ENCODE measurements at places on chromosomes 7 and 10.

DNA sequence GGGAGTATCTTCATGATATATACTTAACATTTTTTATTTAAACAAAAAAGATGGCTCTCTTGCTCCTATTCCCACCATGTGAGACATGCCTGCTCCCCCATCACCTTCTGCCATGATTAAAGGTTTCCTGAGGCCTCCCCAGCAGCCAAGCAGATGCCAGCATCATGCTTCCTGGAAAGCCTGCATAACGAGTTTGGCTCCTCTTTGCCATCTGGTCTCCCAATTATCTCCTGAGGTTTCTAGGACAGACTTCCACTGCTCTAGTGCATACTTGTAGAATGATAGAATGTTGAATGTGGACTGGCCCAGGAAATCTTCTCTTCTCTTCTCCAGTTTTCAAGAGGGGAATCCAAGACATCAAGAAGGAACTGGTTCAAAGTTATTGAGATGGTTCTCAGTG is 45.9 kb upstream of the ELAPOR2 start:
- DNase-seq, result no peak

DNA sequence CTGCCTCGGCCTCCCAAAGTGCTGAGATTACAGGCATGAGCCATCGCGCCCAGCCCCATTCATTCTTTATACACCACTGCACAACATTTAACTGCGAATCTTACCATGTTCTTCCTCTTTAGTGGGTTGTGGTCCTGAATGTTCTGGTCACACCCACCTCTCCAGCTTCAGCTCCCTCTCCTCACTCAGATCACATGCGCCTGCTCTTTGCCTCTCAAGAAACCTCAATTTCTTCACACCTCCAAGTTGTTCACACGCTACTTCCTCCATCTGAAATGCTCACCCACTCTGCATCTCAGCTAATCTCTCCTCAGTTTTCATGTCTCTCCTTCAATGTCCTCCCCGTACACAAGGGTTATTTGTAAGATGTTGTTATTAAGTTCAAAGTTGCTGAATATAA is 2.4 kb upstream of the PRR15 start:
- no peak for DNase-seq

GRCh38 chr10:61486738-61487396 is 33.7 kb upstream of the TMEM26 start:
- no peak for DNase-seq

DNA sequence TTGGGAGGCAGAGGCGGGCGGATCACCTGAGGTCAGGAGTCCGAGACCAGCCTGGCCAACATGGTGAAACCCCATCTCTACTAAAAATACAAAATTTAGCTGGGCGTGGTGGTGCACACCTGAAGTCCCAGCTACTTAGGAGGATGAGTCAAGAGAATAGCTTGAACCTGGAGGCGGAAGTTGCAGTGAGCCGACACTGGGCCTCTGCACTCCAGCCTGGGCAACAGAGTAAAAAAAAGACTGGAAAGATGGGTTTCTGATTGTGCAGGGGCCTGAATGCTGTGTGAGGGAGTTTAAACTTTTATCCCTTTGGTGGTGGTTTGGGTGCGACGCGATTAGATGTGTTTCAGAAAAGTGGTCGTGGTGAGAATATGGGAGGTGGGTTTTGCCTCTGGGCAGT is 1.8 kb downstream of the CHST12 start:
- DNase-seq, result no peak

DNA sequence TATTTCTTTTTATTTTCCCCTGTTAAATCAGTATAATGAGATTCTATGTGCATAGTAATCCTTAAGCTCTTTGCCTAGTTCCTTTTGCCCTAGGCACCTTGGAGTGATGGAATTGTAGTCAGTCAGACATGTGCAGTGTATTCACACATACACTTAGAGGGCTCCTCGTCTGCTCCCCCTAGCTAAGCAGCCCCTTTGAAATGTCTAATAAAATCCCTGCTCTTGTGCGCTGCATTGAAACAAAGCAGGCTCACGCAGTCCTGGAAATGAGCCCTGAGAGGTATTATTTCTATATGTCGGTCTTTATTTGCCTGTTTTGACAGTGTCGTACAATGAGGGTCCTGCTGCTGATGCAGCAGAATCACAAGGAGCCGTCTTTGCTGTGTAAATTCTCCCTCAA is 258.7 kb downstream of the AUTS2 start:
- DNase-seq, result no peak

DNA sequence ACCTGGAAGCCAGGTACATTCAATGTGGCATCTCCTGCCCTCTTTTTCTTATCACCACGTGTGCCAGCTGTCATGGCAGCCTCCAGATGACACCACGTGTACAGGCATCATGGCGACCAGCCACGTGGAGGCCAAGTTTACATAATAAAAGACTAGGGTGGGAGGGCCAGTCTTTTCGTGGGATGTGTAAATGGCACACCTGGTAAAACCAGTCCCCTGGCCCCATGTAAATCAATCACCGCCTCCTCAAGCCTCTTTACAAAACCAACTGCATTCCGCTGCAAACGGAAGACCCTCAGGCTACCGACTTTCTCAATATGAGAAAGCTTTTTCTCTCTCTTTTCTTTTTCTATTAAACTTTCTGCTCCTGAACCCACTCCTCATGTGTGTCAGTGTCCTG is 65.1 kb upstream of the PHF14 start:
- no peak for DNase-seq

GRCh38 chr7:13879994-13880686 is 109.3 kb downstream of the ETV1 start:
- DNase-seq, result no peak

GRCh38 chr10:52197098-52197497 is 117.0 kb upstream of the DKK1 start:
- no peak for DNase-seq

GRCh38 chr10:48485711-48486110 is 119.2 kb downstream of the ARHGAP22 start:
- no peak for DNase-seq

DNA sequence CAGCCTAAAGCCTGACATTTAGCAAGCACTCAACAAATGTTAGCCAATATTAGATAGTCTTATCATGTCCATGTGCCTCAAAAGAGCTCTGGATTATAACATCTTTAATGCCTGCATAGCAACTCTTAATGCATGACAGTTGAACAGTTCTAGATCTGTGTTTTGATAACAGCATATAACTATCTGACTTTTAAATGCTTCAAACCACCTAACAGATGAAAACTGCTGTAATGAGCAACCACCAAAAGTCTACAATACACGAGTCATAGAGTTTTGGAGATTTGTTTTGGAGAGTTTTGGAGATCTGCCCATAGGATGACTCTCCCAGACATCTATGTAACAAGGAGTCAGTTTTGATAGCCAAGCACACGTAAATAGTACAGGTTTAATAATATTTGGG is 227.3 kb downstream of the TWIST1 start:
- DNase-seq, result no peak

DNA sequence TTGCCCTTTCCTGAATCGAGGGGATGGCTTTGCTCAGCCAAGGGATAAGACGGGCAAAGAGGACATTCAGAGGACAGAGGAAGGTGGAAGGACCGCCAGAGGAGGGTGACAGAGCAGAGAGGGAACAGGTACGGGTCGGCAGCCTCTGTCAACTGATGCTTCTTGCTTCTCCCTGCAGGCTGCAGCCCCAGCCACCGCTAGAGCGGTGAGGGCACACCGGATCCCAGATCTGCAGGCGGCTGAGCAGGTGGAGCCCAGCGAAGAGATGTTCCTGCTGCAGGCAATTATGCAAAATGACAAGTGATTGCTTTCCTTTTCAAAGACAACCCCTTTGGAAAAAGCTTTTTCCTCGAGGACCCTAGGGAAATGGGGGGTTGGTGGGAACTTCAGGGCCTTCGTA is 181.9 kb upstream of the ANKRD30A start:
- no peak for DNase-seq

GRCh38 chr7:89914711-89915110 is 239.6 kb upstream of the STEAP1 start:
- DNase-seq, result no peak

DNA sequence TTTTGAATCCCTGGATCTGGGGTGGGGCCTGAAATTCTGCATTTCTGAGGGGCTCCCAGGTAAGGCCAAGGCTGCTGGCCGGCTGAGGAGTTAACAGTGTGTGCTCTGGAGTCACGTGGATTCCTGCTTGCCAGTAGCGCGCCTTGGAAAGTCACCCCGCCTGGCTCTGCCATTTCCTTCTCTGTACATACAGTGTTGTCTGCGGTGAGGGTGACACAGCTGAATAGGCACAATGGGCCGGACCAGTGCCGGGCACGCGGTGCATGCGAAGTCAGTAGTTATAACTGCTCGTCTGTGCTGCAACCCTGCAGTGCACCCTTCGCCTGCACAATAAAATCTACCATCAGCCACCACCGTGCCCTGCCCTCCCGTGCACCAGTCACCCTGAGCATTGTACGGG is 68.0 kb upstream of the EEPD1 start:
- DNase-seq, result no peak

- DNase-seq, result no peak
Observed at GRCh38 chr10:77381750-77382149, 255.9 kb downstream of the KCNMA1 start.

- DNase-seq, result no peak
Observed at GRCh38 chr10:57948796-57949195, 318.9 kb downstream of the IPMK start.

DNA sequence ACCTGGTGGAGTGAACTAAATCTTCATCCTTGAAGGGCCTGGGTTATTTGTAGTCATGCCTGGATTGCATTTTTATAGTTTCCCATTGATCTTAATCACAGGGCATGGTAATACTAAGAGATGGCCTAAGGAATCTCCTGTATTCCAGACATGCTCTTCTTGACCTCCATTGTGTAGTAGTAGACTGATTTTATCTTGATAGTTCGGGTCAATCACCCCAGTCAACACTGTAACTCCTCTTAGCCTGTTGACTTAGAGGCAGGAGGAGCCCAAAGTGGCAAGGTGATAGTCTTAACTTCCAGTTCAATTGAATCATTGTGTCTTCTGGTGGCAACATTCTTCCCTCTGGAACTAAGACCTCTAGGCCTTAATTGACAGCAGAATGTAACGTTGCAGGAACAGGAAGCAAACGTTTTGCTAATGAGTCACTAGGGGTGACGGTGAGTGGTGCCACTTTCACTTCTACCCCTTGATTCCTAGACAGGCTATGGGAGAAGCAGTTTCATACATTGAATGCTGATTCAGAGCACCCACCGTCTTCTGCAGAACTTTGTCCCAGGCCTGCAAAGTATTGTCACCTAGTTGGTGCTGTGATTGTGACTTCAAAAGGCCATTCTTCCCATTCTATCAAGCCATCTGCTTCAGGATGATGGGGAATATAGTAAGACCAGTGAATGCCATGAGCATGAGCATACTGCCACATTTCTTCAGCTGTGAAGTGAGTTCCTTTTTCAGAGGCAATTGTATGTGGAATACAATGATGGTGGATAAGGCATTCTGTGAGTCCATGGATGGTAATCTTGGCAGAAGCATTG is 24.0 kb upstream of the PAPSS2 start:
- DNase-seq, result no peak

DNA sequence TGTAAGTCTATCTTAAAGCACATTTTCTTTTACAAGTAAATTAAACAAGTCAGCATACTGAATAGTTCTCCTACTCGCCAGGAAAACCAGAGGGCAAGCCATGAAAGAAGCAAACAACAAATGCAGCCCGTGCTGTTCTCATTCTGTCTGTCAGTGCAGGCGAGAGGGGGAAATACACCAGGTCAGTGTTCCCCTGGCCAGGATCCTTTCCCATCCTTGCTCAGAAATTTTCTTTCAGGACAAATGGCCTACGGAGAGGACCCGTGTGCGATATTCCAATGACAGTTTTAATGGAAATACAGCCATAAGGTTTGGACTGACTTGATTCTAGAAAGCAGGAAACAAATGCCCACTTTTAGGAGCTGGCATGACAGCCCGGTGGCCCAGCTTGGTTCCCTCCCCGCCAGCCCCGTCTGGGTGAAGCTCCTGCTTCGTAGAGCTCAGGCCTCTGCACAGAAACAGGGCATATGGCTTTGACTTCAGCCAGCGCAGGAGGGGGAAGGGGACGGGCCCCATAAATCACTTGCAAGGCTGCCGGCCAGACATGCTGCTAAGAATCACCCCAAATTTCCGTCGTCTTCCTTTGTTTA is 67.8 kb downstream of the FRMD4A start:
- no peak for DNase-seq

DNA sequence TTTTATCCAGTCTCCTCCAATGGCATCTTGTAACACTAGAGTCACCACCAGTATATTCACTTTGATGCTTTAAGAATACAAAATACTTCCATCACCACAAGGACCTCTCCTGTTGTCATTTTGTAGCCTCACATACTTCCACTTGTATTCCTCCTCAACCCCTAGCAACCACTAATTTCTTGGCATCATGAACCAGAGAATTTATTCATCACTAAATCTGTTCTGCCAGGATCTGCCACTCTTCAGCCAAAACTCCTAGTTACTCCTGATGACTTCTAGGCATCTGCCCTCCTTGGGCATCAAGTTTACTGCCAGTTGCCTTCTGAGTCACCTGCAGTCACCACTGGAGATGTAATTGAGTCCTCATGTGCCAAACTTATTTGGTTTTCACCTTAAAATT is 906.8 kb downstream of the CNTNAP2 start:
- no peak for DNase-seq

- DNase-seq, result no peak
Observed at GRCh38 chr7:100686201-100686821, 7.7 kb downstream of the GIGYF1 start.

GRCh38 chr7:32030904-32031692 is 39.1 kb downstream of the PDE1C start:
- no peak for DNase-seq

DNA sequence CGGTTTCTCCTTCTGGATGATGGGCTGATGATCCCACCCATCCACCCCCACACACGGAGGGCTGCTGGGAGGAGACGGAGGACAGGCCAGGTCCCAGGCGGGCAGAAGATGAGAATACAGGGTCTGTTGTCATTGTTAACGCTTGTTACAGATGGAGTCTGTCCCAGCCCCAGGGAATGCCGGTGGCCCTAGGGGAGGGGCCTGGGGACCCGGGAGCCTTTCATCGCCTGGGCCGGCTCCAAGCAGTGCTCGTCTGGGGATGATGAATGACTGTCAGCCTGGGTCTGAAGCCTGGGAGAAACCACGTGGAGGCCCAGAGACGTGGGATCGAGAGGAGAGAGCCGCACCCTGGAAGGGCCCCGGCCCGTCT is 69.2 kb downstream of the UNCX start:
- no peak for DNase-seq

DNA sequence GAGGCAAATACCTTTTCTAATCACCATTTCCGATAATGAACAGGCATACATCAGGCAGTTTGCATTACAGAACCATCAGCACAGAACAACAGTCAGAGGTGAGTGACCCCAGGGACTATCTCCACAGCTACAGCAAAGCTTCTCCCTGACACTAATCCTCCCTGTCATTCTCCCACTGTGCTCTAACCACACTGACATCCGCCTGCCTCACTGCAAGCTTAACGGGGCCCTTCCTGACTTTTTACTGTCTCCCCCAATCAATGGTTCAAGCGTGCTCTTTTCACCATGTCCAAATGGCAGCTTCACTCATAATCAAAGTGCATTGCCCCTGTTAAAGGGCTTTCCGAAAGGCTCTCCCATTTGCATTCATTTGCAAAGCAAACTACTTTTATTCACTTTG is 196.3 kb downstream of the DNAJC1 start:
- no peak for DNase-seq

Data from stimulated activated CD8-positive, alpha-beta memory T cell treated with anti-CD3 and anti-CD28 coated beads, Interleukin-15, amount 100 ng/mL, for 1 hour (primary cell).